ENCODE measurements at places on chromosomes 4 and X.
A peak's percentile ranks its signal among the peaks of the same experiment; 100 is the strongest.

GRCh38 chrX:125436855-125437254 lies 117.2 kb downstream of the TEX13C start:
- DNase-seq: no peak

- DNase-seq: no peak
Observed at GRCh38 chrX:23656684-23657083, 10.6 kb upstream of the PRDX4 start.

GRCh38 chrX:77622672-77623071 lies 163.3 kb downstream of the ATRX start:
- no peak for DNase-seq

- no peak for DNase-seq
Observed at GRCh38 chr4:26009502-26009901, 95.5 kb downstream of the SMIM20 start.

DNA sequence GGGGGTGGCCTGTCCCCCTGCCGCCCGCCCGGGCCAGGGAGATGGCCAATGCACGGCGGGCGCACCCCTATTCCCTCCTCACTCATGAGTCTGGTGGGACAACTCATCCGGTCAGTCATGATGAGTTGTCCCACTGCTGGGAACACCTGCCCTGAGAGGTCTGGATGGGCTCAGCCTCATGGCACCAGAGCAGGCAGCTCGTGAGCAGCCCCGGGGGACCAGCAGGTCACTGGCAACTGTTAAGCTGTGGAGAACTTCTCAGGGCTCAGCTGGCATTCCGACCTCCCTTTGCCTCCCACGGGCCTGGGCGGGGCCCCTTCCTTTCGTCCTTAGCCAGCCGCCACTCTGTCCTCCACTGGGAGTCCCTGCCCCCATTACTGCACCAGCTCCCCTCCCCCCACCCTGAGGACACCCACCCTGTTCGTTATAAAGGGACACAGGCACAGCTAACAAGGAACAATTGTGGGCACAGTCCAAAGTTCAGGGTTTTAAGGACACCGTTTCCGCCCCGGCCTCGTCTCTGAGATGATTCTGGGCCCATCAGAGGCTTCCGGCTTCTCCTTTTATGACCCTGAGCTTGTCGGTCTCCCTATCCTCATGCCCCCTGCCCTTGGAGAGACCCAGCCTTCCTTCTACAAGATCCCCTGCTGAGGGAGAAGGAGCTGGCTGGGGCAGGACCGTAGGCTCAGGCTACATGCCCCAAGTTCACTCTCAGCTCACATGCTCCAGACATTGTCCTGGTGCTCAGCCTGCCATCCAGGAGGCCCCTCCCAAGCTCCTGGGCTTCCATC lies 14.6 kb upstream of the KIAA0232 start:
- DNase-seq: peak; percentile 75

- no peak for DNase-seq
Observed at GRCh38 chr4:56668267-56668666, 12.8 kb downstream of the HOPX start.

Measured in SW480 (cell line).